GM19239 (cell line): ENCODE measurements at places on chromosomes 7 and 10.
A peak's percentile ranks its signal among the peaks of the same experiment; 100 is the strongest.

DNA sequence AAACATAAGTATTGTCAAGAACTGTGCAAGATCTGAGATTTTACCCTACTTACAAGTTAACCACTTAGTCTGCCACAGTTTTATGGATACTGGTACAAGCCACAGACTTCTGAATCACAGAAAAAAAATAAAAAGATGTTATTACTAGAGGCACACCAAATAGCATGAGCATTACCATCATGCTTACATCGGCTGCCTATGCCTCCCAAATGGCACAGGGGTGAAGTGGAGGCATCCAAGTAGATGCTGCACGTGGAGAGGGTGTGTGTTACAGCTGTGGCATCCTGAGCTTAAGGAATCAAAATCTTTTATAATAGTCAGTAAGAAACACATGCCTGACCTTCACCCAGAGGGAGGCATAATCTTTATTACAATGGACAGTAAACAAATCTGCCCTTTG lies 207.8 kb downstream of the TFEC start:
- DNase-seq = no peak

DNA sequence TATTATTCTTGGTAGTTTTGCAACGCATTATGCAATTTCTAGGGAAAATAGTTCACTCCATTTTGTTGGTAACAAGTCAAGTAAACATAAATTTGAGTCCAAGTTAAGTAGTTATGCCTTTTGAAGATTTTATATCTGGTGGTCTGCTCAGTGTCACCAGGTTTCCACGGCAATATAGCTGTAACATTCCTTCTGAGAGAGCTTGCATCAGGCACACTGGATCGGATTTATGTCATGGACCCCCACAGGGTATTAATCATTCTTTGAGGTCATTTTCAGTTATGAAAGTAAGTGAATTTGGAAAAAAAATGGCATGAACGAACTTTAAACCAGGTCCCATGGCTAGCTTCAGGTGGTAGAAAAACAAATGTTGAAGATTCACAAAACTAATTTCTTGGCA lies 136.3 kb downstream of the POLR1F start:
- DNase-seq = no peak

- DNase-seq = no peak
Measured at GRCh38 chr10:67790534-67791408, 47.2 kb downstream of the DNAJC12 start.

GRCh38 chr10:92742331-92743228 lies 52.8 kb downstream of the HHEX start:
- peak; percentile 61 for DNase-seq

- no peak for DNase-seq
Measured at GRCh38 chr7:44587843-44588711, 6.0 kb upstream of the TMED4 start.

DNA sequence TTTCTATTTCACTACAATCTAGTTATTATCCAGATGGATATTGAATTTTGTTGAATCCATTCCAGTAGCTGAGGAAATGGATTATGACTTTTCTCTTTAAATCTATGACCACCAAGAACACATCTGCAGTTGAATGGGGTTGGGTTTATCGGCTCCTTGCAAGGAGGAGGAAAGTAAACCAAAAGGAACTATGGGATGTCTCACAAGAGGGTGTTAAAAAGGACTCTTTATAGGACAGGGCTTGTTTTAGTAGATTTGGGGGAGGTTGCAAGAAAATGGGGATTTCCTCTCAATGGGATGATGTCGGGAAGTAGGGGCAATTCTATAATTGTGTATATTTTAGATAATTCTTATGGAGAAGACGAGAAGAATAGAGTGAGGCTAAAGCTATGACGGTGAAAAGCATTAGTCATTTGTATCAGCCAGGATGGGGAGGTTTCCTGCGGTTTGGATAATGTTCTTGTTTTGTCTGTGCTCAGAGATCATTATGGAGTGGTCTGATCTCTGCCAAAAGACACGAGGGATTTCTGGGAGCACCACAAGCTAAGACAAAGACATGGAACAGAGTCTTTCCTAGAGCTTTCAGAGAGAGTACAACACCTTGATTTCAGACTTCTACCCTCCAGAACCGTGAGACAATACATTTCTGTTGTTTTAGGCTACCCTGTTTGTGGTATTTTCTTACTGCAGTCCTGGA lies 5.3 kb upstream of the LRRC61 start:
- no peak for DNase-seq

- no peak for DNase-seq
Measured at GRCh38 chr10:102767428-102768160, 23.8 kb downstream of the WBP1L start.

DNA sequence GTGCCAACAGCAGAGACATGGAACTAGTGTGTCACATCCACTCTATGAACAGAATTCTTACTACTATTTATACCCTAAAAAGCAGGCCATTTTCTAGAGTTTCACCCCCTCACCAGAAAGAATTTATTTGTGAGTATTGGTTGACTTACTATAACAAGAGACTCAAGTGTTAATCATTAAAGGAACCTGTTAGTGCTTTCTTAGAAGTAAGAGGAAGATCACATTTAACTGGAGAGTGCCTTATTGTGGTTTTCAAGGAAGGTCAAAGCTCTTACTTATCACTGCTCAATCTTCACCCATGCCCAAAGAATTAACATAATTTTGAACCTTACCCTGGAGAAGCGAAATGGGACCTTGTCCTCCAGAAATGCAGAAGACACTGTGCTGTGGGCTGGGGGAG lies 169.3 kb upstream of the PRSS1 start:
- DNase-seq = no peak

- no peak for DNase-seq
Measured at GRCh38 chr10:10043083-10043482, 974.6 kb upstream of the CELF2 start.

DNA sequence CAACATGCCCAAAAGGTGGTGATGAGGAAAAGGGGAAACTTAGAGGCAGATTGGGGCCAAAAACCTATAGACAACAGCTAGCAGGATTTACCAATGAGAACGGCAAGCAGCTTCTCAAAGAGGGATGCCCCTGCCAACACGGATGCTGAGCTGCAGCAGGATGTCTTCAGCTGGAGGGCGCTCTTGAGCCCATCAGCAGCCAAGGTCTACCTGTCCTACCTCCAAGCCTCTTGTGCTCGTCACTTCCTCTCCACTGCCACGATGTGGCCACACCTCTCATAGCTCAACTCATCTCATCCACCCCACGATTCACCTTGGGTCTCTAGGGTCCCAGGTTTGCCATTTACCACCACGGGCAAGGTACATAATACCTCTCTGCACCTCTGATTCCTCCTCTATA lies 36.5 kb downstream of the DLG5 start:
- DNase-seq = no peak

- DNase-seq = no peak
Measured at GRCh38 chr10:117762819-117763172, 220.2 kb downstream of the EMX2 start.

DNA sequence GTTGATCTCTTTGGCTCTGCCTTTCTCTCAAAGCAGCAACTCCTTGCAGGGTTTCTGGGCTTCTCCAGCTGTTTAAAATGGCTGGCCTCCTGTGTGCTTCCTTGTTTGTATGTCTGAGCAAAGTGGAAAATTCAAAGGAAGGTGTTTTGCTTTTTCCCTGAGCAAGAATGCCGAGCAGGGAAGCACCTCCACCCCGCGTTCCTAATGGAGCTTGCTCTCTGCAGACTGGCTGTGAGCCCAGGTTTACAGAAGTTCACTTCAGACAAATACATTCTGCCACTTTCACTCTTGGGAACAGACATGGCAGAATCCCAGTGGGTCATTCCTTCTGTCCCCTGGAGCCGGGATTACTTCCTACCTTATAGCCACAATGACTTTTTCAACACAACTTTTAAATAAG lies 181.8 kb upstream of the AGK start:
- no peak for DNase-seq

DNA sequence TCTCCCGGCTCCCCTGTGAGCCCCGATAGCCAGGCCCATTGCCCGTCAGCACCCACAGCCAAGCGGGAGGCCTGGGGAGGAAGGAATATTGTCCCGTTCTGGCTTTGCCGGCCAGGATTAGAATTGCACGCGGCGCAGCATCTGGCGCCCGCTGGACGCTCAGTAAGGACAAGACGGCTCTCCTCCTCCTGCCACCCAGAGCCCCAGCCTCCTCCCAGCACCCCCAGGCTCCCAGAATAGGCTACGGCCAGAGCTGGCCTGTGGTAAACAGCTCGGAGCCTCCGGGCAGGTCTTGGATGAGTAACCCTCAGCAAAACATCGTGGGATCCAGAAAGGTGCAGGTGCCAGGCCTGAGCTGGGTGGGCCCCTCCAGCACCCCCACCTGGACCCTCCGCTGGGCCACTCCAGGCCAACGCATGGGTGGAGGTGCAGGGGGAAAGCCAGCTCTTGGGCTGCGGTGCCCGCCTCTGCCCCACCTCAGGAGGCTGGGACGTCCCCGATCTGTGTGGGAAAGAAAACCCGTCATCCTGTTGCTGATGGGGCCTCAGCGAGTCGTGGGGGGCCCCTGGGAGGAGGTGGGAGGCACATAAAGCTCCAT lies 5.8 kb upstream of the FAM20C start:
- no peak for DNase-seq

DNA sequence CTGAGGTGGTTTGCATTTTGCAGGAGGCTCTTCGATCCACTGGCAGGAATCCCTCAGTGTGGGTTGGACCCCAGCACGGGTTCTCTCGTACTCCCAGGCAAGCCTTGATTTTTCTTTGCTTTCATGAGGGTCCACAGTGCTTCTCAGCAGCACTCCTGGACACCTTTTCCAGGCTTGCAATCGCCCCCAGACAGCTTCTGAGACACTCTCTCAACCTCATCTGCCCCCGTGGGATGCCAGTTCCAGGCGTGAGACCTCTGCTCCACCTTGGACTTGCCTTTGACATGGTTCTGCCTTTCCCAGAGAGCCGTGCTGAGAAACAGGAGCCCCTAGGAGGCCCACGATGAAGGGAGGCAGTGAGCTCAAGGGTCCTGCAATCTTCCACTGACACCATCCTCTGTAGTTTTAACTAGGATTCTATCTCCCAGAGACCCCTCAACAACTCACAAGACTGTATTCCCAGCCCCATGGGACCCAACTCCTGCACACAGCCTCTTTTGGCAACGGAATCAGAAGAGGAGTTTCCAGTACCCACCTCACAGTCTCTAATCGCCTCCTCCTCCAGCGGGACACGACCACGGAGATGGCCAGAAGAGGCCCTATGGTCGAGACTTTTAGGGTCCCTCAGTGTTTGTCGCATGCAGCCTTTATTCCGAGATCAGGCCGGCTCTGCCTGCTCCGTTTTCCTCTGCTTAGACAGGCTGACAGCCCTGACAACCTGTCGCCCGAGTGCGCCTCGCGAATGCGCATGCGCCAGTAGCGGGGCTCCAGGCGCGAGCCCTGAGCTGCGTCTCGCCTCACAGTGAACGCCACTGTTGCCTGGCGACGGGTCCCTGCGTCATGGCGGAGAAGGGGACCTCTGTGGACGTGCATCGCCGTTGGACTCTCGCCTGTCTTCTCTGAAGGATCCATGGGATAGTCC lies 26.0 kb upstream of the ZNF273 start:
- DNase-seq = no peak

- no peak for DNase-seq
Measured at GRCh38 chr7:36677769-36678437, 46.4 kb downstream of the AOAH start.

DNA sequence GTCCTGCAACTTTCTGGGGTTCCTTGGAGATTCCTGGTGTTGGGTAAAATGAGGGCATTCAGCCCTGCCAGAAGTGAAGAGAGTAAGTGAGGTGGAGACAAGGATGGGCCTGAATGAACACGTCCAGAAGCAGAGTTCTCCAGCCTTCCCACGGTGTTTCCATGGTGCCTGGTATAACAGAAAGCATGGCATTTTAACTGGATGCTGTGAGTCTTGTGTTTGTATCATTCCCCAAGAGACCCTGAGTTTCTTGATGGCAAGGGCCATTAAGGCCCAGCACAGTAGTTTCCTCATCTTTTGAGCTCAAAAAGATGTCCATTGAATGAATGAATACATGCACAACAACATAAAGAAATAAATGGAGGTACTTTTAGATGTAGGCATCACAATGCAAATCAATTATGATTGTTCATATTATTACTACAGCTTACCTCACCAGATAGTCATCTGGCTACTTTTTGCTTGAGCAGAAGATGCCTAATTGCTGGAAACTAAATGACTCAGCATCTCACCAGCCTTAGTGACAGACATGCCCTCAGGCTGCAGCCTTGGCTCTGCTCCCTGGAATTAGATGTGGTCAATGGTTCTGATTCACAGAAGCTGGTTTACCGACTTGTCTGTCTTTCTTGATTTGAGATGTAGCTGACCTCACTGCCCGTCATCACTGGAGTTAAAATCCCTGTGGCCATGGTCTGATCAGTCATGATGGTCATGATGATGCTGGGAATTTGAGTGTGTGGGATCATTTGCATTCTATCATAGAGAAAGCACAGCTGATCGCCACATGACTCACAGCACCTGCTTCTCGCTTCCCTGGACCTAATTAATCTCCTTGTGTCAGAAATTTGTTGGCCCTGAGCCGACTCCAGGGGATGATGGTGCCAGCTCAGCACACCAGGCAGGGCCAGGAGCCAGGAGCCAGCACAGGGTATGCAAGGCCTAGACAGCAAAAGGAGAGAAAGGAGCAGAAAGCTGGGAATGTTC lies 83.9 kb downstream of the CXCL12 start:
- DNase-seq = no peak

GRCh38 chr10:29588629-29589421 lies 45.9 kb downstream of the SVIL start:
- DNase-seq = no peak

- DNase-seq = no peak
Measured at GRCh38 chr7:116932566-116932965, 20.7 kb upstream of the ST7 start.

DNA sequence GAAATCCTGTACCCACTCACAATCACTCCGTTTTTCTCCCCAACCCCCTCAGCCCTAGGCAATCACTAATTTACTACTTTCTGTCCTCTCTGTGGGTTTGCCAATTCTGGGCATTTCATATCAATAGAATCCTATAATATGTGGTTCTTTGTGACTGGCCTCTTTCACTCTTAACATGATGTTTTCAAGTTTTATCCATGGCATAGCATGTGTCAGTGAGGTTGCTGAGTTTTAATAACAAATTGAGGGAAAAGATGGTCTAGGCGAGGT lies 11.9 kb downstream of the PLAU start:
- no peak for DNase-seq

DNA sequence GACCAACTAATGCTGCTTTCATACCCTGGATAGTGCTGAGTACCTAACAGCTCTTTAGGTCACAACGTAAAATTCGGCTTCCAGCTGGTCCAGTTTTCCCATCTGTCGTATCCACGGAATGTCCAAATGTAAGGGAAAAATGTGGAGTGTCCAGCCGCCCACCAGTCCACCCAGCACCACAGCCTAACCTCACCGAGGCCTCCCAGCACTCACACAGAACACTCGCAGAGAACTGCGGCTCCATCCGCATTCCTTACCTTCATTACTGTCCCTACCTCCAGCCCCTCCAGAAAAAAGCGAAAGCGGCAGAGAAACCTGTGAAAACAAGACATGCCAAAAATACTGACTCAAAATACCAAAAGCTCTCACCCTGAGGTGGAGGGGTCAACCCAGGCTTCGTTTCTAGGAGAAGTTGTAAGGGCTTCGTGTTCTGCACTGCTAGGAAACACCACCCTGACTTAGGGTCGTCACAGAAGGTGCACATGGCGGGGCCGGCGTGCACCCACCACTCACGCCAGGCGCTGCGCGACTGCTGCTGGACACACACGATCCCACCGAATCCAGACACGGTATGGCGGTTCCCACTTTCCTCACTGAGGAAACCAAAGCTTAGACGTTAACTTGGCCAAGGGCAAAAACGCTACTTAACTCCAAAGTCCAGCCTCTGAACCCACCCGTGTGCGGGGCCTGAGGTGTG lies 73.9 kb downstream of the AMZ1 start:
- no peak for DNase-seq
